ENCODE measurements at places on chromosomes 7 and 10.

- DNase-seq = no peak
Measured at GRCh38 chr7:95549818-95550529, 46.3 kb downstream of the PDK4 start.

- no peak for DNase-seq
Measured at GRCh38 chr10:16386855-16387254, 50.0 kb upstream of the PTER start.

DNA sequence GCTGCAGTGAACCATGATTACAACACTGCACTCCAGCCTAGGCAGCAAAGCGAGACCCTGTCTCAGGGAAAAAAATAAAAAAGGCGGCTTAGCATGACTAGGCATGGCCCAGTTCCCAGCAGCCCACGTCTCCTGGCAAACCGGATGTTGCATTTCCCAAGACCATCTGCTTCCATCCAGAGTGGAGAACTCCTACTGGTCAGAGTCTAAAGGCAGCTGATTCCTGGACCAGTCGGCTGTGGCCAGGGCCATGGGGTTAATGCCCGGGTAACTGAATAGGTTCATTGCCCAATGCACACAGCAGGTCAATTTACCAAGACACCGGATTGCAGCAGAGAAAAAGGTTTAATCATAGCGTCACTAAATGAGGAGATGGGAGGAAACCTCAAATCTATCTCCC is 133.1 kb downstream of the MYL10 start:
- DNase-seq = no peak

GRCh38 chr10:93815304-93816096 is 57.8 kb downstream of the LGI1 start:
- no peak for DNase-seq

DNA sequence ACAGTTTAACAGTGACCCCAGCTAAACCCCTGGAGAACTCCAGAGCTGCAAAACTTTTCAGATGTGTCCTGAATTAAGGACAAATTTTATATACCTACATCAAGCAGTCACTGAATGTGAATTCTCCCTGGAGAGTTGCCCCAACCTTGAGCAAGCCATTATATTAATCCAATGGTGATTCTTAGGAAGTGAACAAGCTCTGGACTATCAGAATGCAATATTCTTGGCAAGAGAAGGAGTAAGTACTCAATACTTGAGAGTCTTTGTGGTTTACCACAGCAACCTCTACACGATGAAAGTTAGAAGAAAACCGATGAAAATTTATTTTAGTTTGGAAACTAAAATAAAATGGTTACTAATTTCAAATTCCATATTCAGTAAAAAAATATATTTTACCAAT is 19.3 kb upstream of the ZNF365 start:
- DNase-seq = no peak

GRCh38 chr7:102991540-102992214 is 78.9 kb downstream of the LRRC17 start:
- no peak for DNase-seq

DNA sequence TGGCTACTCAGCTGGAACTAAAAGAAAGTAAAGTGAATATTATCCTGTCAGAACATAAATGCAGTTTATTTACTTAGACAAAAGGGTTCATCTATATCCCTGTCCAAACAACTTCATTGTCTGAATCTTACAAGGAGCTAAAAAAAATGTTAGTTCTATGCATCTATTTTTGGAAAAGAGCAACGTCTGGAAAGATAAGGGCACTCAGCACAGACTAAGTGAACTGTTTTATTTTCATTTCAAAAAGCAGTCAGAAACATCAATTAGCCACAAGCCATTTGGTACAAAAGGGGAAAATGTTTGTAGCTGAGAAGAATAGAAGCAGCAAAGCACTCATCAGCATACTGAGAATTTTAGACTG is 245.5 kb downstream of the FOXP2 start:
- no peak for DNase-seq

DNA sequence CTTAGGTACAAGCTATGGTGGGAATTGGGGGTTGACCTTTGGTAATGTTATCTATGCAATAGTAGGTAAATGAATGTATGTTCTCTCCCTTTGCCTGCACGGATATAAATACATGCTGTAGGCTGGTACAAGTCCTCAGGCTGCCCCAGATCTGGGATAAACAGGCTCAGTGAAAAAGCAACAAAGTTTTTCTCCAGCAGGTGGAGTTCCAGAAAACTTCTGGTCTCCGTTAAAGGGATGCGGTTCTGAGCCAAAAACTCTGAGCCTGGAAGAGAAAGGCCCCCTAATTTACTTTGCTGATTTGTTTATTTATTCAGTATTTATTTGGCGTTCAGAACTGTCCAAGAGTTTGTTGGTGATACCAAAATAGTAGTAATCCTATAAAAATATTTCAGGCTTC is 204.7 kb downstream of the ADRA2A start:
- DNase-seq = no peak

DNA sequence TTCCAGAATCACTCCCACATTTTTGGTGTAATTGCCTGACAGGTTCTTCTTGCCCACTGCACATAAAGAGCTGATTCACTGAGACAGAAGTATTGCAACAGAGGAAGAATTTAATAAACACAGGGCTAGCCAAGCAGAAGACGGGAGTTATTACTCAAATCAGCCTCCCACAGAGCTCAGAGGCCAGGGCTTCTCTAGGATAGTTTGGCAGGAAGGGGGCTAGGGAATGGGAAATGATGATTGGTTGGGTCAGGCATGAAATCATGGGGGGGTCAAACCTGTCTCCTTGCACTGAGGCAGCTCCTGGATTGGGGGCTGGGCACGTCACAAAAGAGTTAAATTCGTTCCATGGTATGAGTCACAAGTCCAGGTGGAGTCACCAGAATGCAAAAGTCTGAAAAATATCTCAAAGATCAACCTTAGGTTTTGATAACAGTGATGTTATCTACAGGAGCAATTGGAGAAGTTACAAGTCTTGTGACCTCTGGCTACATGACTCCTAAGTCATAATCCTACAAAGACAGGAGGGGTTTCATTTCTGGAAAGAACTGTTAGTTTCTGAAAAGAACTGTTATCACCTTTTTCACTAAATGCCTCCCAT is 30.2 kb upstream of the ERCC6 start:
- DNase-seq = no peak

GRCh38 chr10:68543004-68543918 is 15.9 kb upstream of the SLC25A16 start:
- DNase-seq = no peak

- no peak for DNase-seq
Measured at GRCh38 chr7:100575206-100575631, 1.5 kb upstream of the SAP25 start.

DNA sequence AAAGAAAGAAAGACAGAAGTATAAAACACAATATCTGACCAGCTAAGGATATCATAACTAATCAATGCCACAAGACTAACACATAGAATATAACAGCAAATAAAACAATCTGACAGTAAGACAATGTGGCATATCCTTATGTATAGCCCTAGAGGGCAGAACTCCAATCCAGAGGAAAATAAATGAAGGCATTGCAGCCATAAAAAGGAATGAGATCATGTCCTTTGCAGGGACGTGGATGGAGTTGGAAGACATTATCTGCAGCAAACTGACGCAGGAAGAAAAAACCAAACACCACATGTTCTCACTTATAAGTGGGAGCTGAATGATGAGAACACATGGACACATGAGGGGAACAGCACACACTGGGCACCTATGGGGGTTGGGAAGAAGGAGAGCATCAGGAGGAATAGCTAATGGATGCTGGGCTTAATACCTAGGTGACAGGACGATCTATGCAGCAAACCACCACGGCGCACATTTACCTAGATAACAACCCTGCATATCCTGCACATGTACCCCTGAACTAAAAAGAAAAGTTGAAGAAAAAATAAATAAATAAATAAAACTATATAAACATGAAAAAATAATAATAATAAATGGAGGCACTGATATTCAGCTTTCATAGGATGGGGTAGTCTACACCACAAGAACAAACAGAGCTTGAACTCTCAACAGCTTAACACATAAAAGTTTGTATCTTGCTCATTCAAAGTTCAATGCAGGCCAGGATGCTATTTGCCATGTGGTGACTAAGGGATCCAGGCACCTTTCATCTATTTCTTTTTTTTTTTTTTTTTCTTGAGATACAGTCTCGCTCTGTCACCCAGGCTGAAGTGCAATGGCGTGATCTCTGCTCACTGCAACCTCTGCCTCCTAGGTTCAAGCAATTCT is 66.1 kb upstream of the KAT6B start:
- no peak for DNase-seq

GRCh38 chr7:167976-168791 is 24.2 kb upstream of the FAM20C start:
- no peak for DNase-seq

- no peak for DNase-seq
Measured at GRCh38 chr7:52233248-52233647, 802.2 kb upstream of the POM121L12 start.

- DNase-seq = no peak
Measured at GRCh38 chr10:85492684-85493083, 873.9 kb downstream of the GRID1 start.

DNA sequence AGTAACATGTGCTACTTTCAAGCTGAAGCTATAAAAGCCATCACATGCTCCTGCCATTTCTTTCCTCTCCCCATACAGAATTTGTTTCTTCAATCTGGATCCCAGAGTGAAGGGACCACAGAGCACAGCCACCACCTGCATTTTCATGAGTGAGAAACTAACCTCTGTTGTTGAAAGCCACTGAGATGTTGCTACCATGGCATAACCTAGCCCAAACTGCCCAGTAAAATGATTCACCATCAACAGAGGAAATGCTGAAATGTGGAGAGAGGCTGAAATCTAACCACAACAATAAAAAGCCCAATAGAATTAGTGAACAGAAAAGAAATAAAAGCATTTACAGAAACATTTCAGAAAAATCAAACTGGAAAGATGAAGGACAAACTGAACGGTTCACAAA is 125.2 kb downstream of the AMPH start:
- DNase-seq = no peak

Measured in activated CD4-positive, alpha-beta T cell treated with anti-CD3 and anti-CD28 coated beads, Interleukin-2, amount 10 ng/mL, durations not matched to agents 7 days and 5 days (primary cell).